LHCN-M2 (cell line): ENCODE measurements at places on chromosomes 13 and 19. TPM values are rescaled to one million over a fixed set of nuclear protein-coding genes. Genes with fewer than 3 reads are reported as not detected.

DNA sequence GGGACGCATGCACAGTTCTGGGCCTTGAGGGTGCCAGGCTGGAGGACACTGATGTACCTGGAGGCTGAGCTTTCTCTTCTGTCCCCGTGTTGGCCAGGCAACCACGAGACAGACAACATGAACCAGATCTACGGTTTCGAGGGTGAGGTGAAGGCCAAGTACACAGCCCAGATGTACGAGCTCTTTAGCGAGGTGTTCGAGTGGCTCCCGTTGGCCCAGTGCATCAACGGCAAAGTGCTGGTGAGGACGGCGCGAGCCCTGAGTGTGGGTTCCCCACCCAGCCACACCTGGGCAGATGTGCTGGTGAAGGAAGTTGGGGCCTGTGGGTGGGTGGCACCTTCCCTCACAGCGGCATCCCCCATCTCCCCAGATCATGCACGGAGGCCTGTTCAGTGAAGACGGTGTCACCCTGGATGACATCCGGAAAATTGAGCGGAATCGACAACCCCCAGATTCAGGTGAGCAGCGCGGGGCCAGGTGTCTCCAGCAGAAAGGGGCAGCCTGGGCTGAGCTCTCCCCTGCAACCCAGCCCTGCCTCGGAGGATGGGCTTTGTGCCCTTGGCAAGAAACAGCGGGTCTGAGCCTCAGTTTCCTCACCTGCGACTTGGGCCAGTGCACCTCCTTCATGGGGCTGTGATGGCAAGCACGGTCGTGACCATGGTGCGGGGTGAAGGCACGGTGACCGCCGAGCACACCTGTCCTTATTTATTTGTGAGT lies 26.2 kb downstream of the CCDC8 start:
- DNase-seq = no peak

DNA sequence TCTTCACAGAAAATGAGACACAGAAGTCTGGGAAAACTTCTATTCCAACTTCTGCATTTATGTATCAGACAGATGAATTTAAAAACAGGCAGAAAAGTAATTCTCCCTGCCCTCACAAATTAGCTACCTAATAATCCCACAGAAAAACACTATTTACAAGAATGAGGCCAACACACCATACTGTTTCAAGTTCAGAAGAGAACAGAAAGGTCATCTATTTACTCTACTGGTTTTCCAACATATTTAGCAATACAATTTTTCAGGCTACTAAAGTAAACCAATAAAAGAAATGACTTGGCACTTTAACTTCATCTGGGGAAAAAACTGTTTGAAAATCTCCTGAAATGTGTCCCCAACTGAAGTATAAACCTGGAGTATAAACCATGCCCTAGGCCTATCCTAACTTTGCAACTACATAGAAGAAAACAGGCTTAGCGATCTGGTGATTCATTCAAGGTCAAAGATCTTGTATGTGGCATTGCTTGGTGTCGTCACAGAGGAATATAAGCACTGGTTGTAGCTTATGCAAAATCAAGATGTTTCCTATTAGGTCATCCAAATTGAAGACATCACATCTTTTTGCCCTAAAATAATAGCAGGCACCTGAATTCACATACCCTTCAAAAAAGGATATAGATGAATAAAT lies 20.1 kb upstream of the EBPL start:
- DNase-seq = peak; percentile 76

- DNase-seq = no peak
These were observed 14.7 kb downstream of the MAG start for GRCh38 chr19:35306473-35307246.

- DNase-seq = no peak
These were observed 169.2 kb upstream of the TSHZ3 start for GRCh38 chr19:31518216-31519020.

The ZNF737 gene
- 12.7 and 13.3 TPM in 2 replicates for total RNA-seq

DNA sequence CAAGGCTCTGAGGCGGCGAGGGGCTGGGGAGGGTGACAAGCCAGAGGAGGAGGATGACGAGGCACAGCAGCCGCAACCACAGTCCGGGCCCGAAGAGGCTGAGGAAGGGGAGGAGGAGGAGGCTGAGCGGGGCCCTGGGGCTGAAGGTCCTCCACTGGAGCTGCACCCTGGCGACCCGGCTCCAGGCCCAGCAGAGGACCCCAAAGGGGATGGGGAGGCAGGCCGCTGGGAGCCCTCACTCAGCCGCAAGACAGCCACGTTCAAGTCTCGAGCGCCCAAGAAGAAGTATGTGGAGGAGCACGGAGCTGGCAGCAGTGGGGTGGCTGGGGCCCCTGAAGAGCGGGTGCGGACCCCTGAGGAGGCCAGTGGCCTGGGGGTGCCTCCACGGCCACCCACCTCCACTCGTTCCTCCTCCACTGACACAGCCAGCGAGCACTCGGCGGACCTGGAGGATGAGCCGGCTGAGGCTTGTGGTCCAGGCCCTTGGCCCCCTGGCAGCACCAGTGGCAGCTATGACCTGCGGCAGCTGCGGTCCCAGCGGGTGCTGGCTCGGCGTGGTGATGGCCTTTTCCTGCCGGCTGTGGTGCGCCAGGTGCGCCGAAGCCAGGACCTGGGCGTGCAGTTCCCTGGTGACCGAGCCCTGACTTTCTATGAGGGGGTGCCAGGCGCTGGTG lies 2.9 kb downstream of the CIC start:
- no peak for DNase-seq

DNA sequence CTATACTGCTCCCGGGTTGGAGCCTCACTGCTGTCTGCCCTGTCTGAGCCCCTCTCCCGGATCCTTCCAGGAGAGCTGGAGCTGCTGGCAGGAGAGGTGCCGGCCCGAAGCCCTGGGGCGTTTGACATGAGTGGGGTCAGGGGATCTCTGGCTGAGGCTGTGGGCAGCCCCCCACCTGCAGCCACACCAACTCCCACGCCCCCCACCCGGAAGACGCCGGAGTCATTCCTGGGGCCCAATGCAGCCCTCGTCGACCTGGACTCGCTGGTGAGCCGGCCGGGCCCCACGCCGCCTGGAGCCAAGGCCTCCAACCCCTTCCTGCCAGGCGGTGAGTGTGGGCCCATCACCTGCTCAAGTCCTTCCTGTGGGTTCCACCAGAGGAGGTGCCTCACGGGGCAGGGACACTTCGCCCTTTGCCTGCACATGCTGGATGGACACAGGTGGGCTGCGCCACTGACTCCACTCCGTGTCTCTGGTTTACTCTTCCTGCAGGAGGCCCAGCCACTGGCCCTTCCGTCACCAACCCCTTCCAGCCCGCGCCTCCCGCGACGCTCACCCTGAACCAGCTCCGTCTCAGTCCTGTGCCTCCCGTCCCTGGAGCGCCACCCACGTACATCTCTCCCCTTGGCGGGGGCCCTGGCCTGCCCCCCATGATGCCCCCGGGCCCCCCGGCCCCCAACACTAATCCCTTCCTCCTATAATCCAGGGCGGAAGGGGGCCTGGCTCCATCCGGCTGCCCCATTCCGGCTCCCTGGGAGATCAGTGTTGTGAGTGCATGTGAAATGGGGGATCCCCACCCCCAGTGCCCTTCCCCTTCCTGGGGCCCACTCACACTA lies 19.8 kb downstream of the EPN1 start:
- no peak for DNase-seq

The LYL1 gene
- not detected in 2 replicates for total RNA-seq

The ZNF560 gene
- not detected in 2 replicates for total RNA-seq

- no peak for DNase-seq
These were observed 3.0 kb downstream of the PRKCG start for GRCh38 chr19:53885036-53885435.

DNA sequence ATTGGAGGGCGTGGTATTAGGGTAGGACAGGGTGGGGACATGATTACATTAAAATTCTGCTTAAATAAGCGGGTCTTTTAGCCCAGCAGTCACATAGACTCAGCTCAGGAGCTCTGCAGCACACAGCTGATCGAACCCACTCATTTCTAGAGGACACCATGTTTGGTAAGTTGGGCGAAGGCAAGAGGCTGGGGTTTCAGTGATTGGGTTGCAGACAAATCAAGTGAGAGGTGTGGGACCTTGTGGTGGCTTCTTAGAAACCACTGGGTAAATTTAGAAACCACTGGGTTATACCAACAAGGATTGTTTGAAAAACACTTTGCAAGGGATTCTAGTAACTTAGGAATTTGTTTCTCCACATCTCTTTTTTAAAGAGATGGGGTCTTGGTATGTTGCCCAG lies at the start of gene LEUTX:
Gene LEUTX (plus strand): TSS at position 92 of the 400 bp plus-strand sequence. CDS start 67 bp downstream, at position 159.
- DNase-seq = no peak

The KCTD15 gene
- total RNA-seq = 8.7 and 12.3 TPM in 2 replicates

DNA sequence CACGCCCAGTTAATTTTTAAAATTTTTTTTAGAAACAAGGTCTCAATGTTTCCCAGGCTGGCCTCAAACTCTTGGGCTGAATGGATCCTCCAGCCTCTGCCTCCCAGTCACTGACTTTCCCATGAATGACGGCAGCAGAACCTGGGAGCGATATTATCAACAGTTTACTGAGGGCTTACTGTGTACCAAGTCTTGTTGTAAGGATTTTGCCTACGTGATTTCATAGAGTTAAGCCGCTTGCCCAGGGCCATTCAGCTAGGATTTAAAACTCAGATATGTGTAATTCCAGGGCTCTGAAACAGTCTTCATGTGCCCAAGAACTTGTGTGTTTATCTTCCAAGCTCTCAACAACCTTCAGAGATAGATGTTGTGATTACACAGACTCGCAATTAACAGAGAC lies 6.0 kb upstream of the KXD1 start:
- no peak for DNase-seq

DNA sequence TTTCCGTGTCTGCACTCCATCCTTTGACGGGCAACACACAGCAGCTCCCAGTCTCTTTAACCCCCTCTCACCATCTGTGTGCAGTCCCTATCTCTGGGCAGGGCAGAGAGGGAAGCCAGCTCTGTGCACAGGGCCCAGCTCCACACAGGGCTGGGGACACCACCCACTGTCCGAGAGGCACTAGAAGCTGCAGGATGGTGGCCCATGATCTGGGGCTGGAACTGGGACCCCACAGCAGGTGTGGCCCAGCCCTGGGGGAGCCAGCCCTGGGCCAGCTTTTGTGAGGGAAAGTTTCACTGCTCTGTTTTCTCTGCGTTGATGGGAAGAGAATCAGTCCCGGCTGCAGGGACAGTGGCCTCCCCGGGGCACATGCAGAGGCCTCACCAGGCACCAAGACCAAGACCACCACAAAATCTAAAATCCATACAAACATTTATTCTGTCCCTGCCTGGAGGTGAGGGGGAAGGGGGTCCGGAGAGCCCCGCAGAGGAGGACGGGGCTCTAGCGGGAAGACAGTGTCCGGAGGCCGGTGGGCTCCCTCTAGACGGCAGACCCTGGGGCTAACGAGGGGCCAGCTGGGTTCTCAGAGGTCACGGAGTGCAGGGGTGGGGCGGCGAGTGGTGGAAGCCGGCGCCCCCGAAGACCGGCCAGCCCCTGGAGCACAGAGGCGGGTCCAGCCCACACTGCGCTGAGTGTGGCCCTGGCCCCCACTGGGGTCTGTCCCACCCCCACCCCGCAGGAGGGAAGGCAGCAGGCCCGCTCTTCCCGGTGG lies 2.9 kb upstream of the ATP8B3 start:
- no peak for DNase-seq

GRCh38 chr13:33236021-33236420 lies 49.5 kb downstream of the STARD13 start:
- peak; percentile 88 for DNase-seq

DNA sequence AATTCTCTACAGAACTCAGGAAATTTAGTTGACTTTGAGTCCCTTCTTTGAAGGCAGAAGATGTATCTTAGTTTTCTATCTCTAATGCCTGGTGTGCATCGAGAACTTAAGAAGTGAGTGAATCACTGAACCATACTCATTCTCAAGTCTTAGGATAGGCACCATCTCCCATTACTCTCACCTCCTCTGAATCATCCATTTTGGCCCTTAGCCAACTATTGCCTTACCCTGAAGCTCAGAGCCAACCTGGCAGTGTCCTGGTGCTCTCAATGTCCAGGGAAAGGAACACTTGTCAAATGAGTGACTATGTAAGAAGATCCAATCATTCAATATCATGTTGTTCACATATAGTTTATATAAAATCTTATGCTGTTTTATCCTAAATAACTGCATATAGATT lies 146.6 kb downstream of the RGCC start:
- DNase-seq = peak; percentile 81

The TECR gene
- total RNA-seq = 59.6 and 79.7 TPM in 2 replicates

The LRRC4B gene
- total RNA-seq = not detected in 2 replicates

- no peak for DNase-seq
These were observed 4.0 kb downstream of the KLK14 start for GRCh38 chr19:51078731-51079130.

The KLK8 gene
- total RNA-seq = not detected in 2 replicates

DNA sequence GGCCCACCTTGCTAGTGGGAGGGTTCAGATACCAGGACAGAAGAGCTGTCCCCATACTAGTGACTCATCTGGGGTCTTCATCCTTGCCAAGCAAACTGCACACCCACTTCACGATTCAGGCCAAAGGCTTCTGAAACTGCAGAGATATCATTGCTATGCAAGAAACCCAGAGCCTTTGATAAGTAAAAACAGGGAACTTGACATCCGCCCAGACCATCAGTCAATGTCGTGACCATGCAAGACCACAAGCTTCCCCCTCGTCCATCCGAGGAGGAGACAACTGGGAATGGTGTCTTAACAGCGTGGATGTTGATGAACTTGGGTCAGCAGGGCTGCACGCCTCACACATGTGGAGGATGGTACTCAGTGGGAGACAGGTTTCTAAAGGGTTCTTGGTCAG lies 58.0 kb downstream of the ABCC4 start:
- DNase-seq = peak; percentile 52

DNA sequence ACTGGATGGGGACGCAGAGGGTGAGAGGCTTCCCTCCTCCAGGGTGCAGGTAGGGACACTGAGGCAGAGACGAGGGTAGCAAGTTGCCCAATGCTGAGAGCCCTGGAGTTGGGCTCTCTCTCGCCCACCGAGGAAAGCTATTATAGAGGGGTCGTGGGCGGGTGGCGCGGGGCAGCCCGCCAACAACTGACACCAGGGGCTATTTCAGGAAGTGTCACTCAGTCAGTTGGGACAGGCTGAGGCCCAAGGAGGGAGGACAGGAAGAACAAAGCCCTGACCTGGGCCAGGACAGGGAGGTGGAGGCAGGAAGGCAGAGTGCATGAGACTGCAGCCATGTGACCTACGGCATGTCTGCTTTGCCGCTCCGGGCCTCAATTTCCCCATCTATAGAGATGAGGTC lies 29.9 kb downstream of the TINCR start:
- DNase-seq = no peak

GRCh38 chr19:3450796-3451411 lies 29.4 kb downstream of the SMIM24 start:
- peak; percentile 98 for DNase-seq

The C19orf33 gene
- 2.1 TPM in 1 of 2 replicates, not detected in the other for total RNA-seq
